NCI-H1105 treated with DMSO at 0.1 percent for 48 hours (cell line): ENCODE measurements at places on chromosomes 5 and 9.

- DNase-seq, result no peak
These were observed 1.8 kb downstream of the TCERG1 start for GRCh38 chr5:146448783-146449519.

GRCh38 chr5:12691330-12691729, 787.1 kb upstream of the CTNND2 start:
- no peak for DNase-seq

DNA sequence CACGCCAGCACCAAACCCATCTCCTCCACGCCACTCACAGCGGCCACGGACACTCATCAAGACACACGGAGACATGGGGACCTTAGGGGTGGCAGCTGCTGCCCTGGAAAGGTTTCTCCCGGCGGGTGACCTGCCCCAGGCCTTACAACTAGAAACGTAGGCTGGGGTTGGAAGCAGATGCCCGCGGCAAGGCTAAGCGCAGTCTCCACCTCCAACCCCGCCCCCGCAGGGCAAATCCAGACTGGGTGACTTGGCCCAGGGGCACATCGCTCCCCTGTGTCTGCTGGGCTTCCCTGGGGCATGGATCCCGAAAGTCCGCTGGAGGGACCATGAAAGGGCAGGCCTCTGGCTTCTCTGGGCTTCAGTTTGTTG, 12.0 kb upstream of the ASS1 start:
- DNase-seq, result no peak

DNA sequence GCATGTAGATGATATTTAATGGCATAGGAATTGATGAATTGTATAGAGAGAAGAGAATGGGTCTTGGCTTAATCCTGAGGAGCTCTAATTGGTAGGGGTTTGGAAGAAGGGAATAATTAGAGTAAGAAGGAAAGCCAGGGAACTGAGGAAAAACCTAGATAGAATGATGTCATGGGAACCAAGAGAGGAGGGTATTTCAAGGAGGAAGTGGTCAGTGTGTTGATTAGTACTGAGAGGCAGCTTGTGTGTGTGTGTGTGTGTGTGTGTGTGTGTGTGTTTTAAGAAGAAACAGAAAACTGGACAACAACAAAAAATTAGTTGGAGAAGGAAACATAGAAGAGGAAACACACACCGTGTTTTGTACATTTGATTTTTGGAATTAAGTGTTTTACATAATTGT, 42.8 kb downstream of the MAST4 start:
- no peak for DNase-seq

GRCh38 chr5:142753116-142753631, 17.0 kb upstream of the ARHGAP26 start:
- no peak for DNase-seq

GRCh38 chr5:87139795-87140194, 127.9 kb upstream of the RASA1 start:
- no peak for DNase-seq

- DNase-seq, result no peak
These were observed 265.4 kb downstream of the EDIL3 start for GRCh38 chr5:84119252-84119651.

DNA sequence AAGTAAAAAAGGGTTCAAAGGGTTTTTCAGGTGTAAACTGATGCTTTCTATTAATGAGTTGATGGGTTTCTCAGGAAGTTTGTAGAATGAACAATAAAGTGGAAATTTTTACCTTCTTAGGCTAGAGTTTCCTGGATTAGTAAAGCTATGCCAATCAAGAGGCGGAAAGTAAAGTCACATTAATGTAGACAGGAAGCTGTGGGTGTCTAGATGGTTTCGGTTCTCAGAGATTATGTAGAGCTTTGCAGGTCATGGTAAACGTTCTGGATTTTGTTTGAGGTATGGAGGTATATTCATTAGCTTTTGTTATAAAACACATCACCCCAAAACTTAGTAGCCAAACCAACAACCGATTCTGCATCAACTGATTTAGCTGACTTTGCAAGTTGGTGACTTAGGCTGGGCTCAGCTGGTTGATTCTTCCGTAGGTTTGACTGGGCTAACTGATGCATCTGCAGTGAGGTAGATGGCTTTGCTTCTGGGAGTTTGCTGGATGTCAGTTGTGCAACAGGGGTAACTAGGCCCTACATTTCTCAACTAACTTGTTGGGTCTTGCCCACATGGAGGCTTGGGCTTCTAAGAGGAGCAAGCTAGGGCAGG, 273.8 kb downstream of the MSX2 start:
- DNase-seq, result no peak

- DNase-seq, result no peak
These were observed 48.6 kb downstream of the FAM240B start for GRCh38 chr9:38671372-38671731.

- no peak for DNase-seq
These were observed 97.0 kb downstream of the PSAT1 start for GRCh38 chr9:78393932-78394331.

DNA sequence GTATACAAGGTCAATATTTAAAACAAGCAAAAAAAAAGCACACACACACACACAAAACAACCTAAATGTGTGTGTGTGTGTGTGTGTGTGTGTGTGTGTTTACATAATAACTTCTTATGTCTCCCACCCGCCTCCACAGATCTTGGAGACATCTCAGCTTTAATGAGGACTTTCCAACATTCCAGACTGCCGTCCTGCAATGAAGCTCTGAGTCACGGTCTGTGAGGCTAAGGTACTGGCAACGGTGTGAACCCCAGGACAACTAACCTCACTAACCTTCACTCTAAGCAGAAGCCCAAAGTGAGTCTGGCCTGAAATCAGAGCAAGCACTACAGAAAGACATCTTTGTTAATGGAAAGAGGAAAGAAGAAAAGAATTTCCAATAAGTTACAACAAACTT, 22.3 kb downstream of the ZNF474 start:
- DNase-seq, result no peak

DNA sequence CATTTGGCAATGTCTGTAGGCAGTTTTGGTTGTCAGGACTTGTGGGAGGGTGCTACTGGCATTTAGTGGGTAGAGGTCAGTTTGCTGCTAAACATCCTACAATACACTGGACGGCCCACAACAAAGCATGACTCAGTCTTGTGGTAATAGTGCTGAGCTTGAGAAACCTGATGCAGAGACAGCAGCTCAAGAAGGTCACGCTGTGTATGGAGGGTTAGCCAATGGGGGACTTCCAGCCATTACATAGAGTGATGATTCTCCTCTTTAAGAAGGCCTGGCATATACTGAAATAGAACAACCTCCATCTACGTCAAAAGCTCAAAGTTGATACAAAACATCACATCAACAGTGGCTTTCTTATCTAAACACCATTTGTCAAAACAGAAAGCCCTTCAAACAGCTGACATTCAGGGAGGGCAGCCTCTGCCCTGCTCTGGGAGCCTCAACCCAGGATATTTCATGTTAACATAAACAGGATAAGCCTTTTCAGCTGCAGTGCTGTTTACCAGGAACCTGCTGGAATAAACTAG, 143.0 kb downstream of the GPBP1 start:
- no peak for DNase-seq

DNA sequence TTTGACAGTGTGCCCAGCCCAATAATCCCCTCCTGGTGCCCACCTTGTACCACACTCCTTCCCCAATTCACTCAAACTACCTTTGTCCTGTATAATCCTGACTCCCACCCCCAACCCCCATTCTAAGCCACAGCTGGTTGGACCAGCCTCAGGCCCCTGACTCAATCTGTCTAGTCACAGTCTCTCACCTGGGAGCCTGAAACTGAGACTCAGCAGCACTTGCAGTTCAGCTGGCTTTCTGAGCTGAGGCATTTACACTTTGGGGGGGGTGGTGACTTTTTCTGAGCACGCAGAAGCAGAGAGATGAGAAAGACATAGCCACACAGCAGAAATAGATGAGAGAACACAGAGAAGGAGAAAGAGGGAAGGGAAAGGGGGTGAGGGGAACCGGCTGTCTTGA, 247.3 kb downstream of the MAN2A1 start:
- no peak for DNase-seq

DNA sequence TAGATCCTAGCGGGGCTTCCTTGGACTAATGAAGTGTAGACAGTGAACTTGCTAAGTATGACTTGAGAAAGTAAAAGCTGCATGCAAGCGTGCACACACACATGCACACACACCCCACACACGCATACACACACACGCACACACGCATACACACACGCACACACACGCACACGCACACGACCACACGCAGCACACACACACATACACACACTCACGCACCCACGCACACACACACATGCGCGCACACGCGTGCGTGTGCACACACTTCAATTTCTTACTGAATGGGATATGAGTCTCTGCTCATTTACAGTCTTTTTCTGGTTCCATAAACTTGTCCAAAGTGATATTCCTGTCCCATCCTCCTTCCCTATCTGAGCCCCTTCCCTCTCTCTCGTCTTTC, 41.2 kb downstream of the MSX2 start:
- DNase-seq, result no peak

GRCh38 chr9:126261584-126262356, 64.9 kb upstream of the MVB12B start:
- no peak for DNase-seq

GRCh38 chr5:176481711-176482110, 33.5 kb downstream of the FAF2 start:
- no peak for DNase-seq

DNA sequence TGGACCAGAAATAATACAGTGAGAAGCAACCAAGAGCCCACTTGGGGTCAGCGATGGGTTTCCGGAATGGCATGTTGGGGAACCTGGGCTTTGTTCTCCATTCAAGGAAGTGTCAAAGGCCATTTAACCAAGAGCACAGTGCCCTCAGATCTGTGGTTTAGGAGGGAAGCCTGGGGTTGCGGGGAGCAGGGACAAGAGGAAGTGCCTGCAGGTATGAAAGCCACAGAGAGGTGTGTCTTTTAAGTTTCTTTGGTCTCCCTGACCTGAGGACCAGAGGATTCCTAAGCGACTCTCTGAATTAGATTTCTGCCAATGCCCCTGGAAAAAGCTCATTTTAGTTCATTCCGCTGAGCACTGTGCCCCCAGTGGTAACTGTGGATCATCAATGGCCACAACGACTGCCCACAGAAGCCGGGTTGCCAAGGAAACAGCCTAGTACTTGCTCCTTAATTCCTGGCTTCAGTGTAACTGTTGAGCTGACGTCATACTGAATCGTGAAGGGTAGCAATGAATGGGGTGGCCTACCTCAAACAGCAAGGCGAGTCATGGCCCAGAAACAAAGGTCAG, 107.3 kb upstream of the SPIN1 start:
- no peak for DNase-seq

DNA sequence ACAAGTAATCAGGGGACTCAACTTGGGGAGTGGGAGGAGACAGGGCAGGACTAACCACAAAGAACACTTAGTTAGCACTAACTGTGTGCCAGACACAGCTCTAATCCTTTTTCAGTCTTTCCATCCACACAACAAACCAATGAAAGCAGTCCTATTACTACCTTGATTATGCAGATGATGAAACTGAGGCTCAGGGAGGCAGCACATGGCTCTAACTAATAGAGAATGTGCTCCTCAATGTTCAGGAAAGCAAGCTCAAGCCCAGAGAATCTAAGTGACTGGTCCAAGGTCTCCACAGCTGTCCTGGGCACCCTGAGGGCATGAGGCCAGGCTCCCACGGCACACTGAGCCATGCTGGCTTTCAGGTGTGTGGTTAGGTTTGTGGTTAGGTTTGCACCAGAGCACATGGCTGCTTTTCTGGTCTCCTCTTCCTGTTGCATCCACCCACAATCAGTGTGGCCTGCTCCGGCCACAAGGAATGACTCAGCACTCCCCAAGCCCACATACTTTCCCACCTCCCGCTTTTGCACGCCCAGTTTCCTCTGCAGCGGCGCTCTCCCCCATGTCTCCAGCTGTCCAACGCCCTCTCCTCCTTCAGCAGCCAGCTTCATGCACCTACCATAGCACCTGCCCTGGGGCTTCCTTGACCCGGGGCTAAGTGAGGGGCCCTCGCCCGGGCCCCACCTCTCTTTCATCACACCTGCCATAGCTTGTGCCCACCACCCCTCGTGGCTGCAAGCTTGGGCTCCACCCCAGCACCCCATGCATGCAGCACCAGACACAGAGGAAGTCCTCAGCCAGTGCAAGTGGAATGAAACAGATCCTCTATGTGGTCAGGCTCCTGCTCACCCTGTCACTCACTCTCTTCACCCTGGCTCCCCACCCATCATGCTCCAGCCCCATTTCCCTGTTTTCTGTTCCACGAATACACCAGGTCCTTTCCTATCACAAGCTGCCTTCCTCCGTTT, 133.1 kb downstream of the GABBR2 start:
- no peak for DNase-seq

- no peak for DNase-seq
These were observed 179.7 kb upstream of the GPR151 start for GRCh38 chr5:146695646-146696045.

GRCh38 chr9:138080979-138081378, 203.4 kb downstream of the CACNA1B start:
- DNase-seq, result no peak

- no peak for DNase-seq
These were observed 4.9 kb downstream of the DDX4 start for GRCh38 chr5:55742778-55743177.

DNA sequence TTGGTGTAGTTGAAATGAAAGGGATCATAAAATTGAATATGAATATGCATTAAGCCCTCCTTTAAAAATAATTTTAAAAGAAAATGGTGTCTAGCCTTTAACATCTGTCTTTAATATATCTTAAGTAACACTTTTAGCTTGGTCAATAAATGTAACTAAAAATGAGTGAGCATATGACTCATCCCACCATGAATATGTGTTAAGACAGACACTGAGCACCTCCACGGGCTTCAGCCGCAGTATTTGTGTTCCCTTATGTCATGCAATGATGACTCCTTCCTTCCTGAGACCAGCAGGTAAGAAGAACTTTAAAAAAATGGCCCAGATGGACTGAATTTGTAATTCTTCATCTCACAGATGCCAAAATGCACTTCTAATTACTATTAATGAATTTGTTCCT, 563.2 kb downstream of the NR2F1-AS1 start:
- DNase-seq, result no peak

DNA sequence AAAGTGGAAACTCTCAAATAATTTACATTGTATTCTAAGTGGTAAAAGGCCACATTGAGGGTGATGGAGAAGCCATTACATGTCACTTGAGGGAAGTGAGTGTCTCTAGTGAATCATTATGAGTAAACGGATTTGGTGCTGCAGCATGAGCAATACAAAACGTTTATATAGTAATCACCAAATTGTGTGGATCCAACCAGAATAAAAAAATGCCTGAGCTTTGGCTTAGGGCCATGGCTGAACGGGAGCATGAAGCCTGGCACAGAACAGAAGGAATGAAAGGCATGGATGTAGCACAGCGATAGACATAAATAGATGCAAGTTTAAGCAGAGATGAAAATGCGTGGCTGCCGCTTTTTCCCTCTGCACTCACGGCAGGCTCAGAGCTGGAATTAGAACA, 58.3 kb downstream of the PTTG1 start:
- no peak for DNase-seq

GRCh38 chr5:151686674-151687407, at the start of gene SPARC:
TSS of gene SPARC (minus strand) at chr5:151686915. CDS start at chr5:151676188, 10,727 bp downstream.
- no peak for DNase-seq

DNA sequence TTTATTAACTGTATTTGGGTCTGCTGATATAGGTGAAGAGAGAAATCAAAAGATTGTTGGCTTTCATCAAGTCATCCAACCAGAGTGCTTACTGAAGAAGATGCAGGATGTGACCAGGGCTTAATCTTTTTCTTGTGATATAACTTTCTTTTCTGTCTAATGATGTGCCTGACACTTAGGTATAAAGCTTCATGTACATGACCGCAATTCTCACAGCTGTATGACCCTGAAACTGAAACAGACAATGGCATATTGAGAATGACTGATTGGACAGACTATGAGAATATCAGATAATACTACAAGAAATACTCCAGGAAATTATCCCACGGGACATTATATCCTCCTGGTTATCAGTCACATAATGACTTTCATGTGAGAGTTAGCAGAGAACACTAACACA, 32.5 kb upstream of the FAM174A start:
- no peak for DNase-seq

- DNase-seq, result no peak
These were observed 78.6 kb downstream of the PCDH1 start for GRCh38 chr5:141799507-141800167.
